Naive thymus-derived CD4-positive, alpha-beta T cell (primary cell): ENCODE measurements at places on chromosomes 1 and 21. TPM values are rescaled to one million over a fixed set of nuclear protein-coding genes. Genes with fewer than 3 reads are reported as not detected.
A peak's percentile ranks its signal among the peaks of the same experiment; 100 is the strongest.

DNA sequence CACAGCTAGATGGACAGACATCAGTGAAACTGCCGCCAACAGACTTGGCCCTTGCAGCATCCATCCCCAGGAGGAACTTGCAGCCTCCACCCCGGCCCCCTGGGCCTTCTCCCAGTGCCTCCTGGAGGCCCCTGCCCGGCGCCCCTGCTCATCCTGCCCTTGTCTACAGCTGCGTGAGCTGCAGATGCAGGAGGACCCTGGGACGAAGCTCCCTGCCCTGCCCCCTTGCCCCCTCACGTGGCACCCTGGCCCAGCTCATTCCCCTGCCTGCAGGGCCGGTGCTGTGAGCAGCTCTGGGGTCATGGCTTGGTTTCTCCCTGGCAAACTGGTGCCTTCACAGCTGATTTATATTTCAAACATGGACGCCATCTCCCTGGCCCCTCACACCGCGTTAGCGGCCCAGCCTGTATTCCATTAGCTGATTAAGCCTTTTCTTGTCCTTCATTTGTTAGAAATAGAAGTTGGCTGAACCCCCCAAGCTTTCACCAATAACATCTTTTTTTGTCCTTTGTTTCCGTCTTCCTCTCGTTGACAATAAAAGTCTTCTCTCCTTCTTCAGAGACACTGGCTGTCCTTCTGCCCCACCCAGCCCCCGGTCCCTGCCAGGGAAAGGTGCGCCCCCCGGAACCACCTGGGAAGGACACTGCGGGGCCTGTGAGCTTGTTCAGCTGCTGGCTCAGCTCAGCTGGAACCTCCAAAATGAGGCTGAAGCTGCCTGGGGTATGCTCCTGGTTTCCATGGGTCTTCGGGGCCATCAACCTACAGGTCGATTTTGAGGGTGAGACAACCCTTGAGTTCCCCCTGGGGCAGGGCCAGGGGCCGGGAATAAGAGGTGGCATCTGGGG, 34.0 kb upstream of the SLC19A1 start:
- no peaks in the 10 kb centered on the region for H3K36me3 ChIP-seq
- no peaks in the 10 kb centered on the region for H3K27me3 ChIP-seq
- H3K27ac ChIP-seq: no peak overlapping the region
- H3K4me3 ChIP-seq: no peak overlapping the region
- no peak for DNase-seq
- no peaks in the 10 kb centered on the region for H3K4me1 ChIP-seq

GRCh38 chr1:156356875-156357534, 12.0 kb upstream of the RHBG start:
- DNase-seq: peak; percentile 52
- no peaks in the 10 kb centered on the region for H3K36me3 ChIP-seq
- H3K27me3 ChIP-seq: no peaks in the 10 kb centered on the region
- H3K4me3 ChIP-seq: no peak overlapping the region
- H3K4me1 ChIP-seq: no peaks in the 10 kb centered on the region

GRCh38 chr1:202599669-202600431, 110.4 kb downstream of the SYT2 start:
- no peak overlapping the region for H3K4me3 ChIP-seq
- no peak overlapping the region for H3K27ac ChIP-seq
- H3K27me3 ChIP-seq: no peaks in the 10 kb centered on the region
- H3K4me1 ChIP-seq: no peaks in the 10 kb centered on the region
- H3K36me3 ChIP-seq: peaks cover 5% of the 10 kb centered on the region

BRINP2 gene
- polyA plus RNA-seq: not detected

DNA sequence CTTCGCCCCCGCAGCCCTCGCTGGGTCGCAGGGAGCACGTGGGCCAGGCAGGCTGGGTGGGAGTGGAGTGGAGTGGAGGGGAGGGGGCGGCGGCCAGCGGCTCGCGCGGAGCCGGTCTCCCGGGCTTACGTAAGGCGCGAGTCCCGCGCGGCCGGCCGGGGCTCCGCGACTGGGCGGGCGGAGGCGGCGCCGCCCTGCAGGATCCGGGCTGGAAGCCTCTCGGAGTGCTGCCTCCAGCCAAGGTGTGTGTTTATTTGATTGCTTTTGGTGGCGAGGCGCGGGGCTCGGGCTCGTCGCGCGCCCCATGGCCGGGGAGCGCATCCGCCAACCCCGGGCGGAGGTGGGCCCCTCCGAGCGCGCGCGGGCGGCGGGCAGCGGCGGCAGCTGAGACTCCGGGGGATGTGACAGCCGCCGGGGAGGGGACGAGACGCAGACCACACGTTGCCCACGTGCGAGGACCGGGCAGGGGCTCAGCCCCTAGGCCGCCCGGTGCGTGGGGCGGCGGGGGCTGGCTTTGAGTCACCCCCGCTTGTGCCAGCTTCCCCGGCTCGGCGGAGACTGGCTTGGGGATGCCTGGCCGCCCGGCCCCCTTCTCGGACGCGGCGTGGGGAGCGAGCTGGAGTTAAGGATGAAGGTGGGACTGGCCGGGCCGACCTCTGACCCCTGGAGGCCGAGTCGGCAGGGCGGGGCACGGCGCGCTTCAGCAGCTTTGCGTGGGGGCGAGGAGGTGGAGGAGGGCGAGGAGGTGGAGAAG, 402 bp upstream of the AK4 start:
- DNase-seq: peak; percentile 14
- H3K36me3 ChIP-seq: no peaks in the 10 kb centered on the region
- H3K4me3 ChIP-seq: peak overlapping the region; percentile 45
- H3K27me3 ChIP-seq: peaks cover 6% of the 10 kb centered on the region

DNA sequence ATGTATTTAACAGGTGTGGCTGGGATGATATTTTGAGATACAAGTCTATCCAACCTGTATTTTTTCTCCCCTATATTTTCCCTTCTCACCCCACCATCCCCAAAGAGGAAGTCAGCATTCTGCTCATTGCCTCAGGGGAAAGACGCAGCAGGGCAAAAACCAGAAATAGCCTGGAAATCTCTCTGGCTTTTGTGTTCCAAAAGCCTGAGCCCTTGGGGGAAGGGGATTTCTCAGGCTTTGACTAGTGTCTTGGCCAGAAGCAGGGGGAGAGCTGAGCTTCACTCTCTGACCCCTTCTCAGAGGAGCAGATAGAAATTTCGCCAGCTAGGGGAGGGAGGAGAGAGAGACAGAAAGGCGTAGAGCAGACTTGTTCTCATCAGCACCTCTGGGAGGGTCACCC, 244.7 kb downstream of the RRAGC start:
- H3K4me3 ChIP-seq: no peak overlapping the region
- no peaks in the 10 kb centered on the region for H3K4me1 ChIP-seq
- H3K36me3 ChIP-seq: no peaks in the 10 kb centered on the region
- no peak overlapping the region for H3K27ac ChIP-seq
- DNase-seq: no peak

KRTAP12-2 gene
- polyA plus RNA-seq: not detected

DNA sequence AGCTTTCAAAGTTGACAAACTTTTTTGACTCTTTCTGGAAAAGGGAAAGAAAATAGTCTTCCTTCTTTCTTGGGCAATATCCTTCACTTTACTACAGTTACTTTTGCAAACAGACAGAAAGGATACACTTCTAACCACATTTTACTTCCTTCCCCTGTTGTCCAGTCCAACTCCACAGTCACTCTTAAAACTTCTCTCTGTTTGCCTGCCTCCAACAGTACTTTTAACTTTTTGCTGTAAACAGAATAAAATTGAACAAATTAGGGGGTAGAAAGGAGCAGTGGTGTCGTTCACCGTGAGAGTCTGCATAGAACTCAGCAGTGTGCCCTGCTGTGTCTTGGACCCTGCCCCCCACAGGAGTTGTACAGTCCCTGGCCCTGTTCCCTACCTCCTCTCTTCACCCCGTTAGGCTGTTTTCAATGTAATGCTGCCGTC, 160.8 kb upstream of the SGIP1 start:
- H3K27me3 ChIP-seq: no peaks in the 10 kb centered on the region
- no peak overlapping the region for H3K27ac ChIP-seq
- DNase-seq: no peak
- H3K36me3 ChIP-seq: peaks cover 27% of the 10 kb centered on the region
- H3K4me1 ChIP-seq: peaks cover 51% of the 10 kb centered on the region

GRCh38 chr1:242139442-242139841, 140.5 kb upstream of the MAP1LC3C start:
- no peaks in the 10 kb centered on the region for H3K36me3 ChIP-seq
- no peak overlapping the region for H3K4me3 ChIP-seq
- no peak for DNase-seq

GRCh38 chr1:227782226-227782625, 33.2 kb upstream of the PRSS38 start:
- no peak overlapping the region for H3K4me3 ChIP-seq
- H3K4me1 ChIP-seq: peaks cover 4% of the 10 kb centered on the region
- no peaks in the 10 kb centered on the region for H3K27me3 ChIP-seq
- H3K36me3 ChIP-seq: peaks cover 18% of the 10 kb centered on the region

GRCh38 chr1:155897746-155898145, 13.4 kb downstream of the RIT1 start:
- no peak overlapping the region for H3K27ac ChIP-seq
- DNase-seq: no peak
- H3K27me3 ChIP-seq: no peaks in the 10 kb centered on the region
- H3K4me1 ChIP-seq: peaks cover 4% of the 10 kb centered on the region

GRCh38 chr1:14614341-14614740, 15.9 kb downstream of the KAZN start:
- H3K4me3 ChIP-seq: no peak overlapping the region
- no peaks in the 10 kb centered on the region for H3K4me1 ChIP-seq
- no peaks in the 10 kb centered on the region for H3K27me3 ChIP-seq
- no peak for DNase-seq
- H3K27ac ChIP-seq: no peak overlapping the region

DNA sequence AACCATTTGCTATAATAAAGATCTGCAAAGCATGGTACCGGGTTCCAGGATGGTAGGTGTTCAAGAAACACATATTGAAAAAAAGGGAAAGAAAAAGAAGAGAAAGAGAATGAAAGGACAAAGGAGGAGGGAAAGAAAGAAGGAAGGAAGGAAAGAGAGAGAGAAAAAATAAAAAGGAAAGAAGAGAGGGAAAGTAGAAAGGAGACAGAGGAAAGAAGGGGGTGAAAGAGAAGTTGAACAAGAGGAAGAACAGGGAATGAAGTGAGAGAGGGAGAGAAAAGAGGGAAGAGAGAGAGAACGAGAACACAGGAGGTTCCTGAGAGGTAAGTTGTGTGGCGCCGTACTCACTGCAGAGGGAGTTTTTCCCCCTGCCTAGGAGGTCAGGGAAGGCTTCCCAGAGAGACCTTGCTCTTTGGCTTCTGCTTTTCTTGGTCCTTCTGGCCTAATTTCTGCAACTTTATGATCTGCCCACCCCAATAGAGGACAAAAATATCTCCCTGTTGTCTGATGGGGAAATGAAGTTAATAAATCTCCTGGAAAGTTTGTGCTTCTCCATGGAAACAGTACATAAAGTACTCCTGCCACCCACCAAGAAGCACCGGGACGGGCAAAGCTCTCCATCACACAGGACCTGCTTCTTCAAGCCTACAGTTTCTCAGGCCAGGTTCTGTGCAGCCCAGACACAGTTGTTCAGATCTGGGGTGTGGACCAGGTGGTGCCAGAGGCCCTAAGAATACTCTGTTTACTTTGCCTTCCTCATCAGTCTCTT, 124.8 kb downstream of the ROR1 start:
- H3K27me3 ChIP-seq: no peaks in the 10 kb centered on the region
- H3K36me3 ChIP-seq: no peaks in the 10 kb centered on the region
- DNase-seq: no peak
- H3K27ac ChIP-seq: no peak overlapping the region
- H3K4me3 ChIP-seq: no peak overlapping the region
- no peaks in the 10 kb centered on the region for H3K4me1 ChIP-seq

RUNX1 gene
- 27.9 TPM for polyA plus RNA-seq

ALDH9A1 gene
- polyA plus RNA-seq: 74.1 TPM

ENAH gene
- not detected for polyA plus RNA-seq

DNA sequence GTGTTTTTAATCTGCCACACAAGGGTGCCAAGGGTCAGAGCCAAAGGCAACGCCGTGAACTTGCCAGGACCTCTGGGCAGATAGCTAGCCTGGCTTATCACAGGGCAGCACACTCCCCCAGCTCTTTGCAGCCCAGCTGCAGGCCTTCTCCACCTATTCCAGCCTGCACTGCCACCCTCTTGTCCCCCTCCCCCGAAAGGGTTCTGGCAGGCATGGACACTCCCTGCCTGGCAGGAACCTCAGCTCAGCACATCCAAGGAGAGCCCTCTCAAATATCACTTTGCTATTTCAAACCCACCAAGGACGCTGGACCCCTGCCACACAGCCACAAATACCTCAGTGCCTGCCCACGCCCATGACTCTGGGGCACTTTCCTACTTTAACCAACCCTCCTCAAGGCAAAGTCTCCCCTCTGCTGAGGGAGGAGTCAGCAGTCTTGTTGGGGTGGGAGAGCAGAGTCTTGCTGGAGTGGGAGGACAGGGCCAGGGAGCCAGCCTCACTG, 9.1 kb downstream of the SSBP3 start:
- H3K27me3 ChIP-seq: no peaks in the 10 kb centered on the region
- H3K27ac ChIP-seq: no peak overlapping the region
- no peak for DNase-seq

GRCh38 chr1:206872139-206872538, 6.7 kb downstream of the IL20 start:
- no peak for DNase-seq
- no peak overlapping the region for H3K27ac ChIP-seq
- H3K36me3 ChIP-seq: no peaks in the 10 kb centered on the region

DNA sequence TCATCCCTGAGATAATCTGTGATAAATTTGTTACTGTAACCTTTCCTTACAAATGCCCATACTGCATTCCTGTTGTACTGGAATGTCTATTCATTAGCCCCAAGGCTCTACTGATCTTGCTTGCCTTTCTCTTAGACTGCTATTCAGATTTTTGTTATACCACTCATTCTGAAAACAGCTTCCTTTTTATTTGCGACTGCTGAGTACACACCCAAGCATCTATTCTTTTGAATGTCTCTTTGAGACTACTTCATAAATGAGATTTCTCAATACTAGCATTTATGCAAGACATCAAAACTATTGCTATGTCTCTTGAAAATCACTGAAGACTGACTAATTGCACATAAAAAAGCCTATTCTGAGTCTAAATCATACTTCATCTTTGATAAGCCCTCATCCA, 38.6 kb downstream of the DENND1B start:
- H3K27me3 ChIP-seq: no peaks in the 10 kb centered on the region
- no peaks in the 10 kb centered on the region for H3K4me1 ChIP-seq
- H3K36me3 ChIP-seq: no peaks in the 10 kb centered on the region
- H3K4me3 ChIP-seq: no peak overlapping the region

OR2T1 gene
- not detected for polyA plus RNA-seq

- no peak overlapping the region for H3K4me3 ChIP-seq
- H3K27ac ChIP-seq: no peak overlapping the region
- no peaks in the 10 kb centered on the region for H3K4me1 ChIP-seq
- DNase-seq: no peak
Observed at GRCh38 chr1:27058966-27059669, 46.5 kb upstream of the TENT5B start.

ATP1A2 gene
- not detected for polyA plus RNA-seq
